ENCODE measurements at places on chromosomes 1 and 21.
A peak's percentile ranks its signal among the peaks of the same experiment; 100 is the strongest.

GRCh38 chr1:2300851-2301606 lies 72.9 kb downstream of the SKI start:
- H3K36me3 ChIP-seq = peaks cover 58% of the 10 kb centered on the region
- peak; percentile 88 for DNase-seq
- H3K4me3 ChIP-seq = peak overlapping the region; percentile 74
- H3K27me3 ChIP-seq = no peaks in the 10 kb centered on the region
- H3K27ac ChIP-seq = peak overlapping the region; percentile 98

GRCh38 chr1:199353906-199354305 lies 673.6 kb upstream of the NR5A2 start:
- no peak overlapping the region for H3K27ac ChIP-seq
- no peak overlapping the region for H3K4me3 ChIP-seq
- H3K36me3 ChIP-seq = no peaks in the 10 kb centered on the region
- peaks cover 28% of the 10 kb centered on the region for H3K27me3 ChIP-seq
- no peak for DNase-seq
- H3K4me1 ChIP-seq = no peaks in the 10 kb centered on the region

GRCh38 chr1:245550720-245551043 lies 395.9 kb downstream of the KIF26B start:
- peaks cover 20% of the 10 kb centered on the region for H3K27me3 ChIP-seq
- no peaks in the 10 kb centered on the region for H3K4me1 ChIP-seq
- H3K27ac ChIP-seq = no peak overlapping the region
- no peak for DNase-seq
- H3K36me3 ChIP-seq = no peaks in the 10 kb centered on the region

- no peaks in the 10 kb centered on the region for H3K36me3 ChIP-seq
- no peak overlapping the region for H3K4me3 ChIP-seq
- H3K4me1 ChIP-seq = no peaks in the 10 kb centered on the region
- H3K27me3 ChIP-seq = peaks cover 76% of the 10 kb centered on the region
- DNase-seq = no peak
- no peak overlapping the region for H3K27ac ChIP-seq
These were observed 251.2 kb downstream of the RRAGC start for GRCh38 chr1:38608202-38608864.

- H3K27ac ChIP-seq = no peak overlapping the region
- no peaks in the 10 kb centered on the region for H3K27me3 ChIP-seq
- no peak for DNase-seq
- H3K4me3 ChIP-seq = no peak overlapping the region
- no peaks in the 10 kb centered on the region for H3K4me1 ChIP-seq
- no peaks in the 10 kb centered on the region for H3K36me3 ChIP-seq
These were observed 513.8 kb downstream of the PTPRC start for GRCh38 chr1:199152676-199153075.

DNA sequence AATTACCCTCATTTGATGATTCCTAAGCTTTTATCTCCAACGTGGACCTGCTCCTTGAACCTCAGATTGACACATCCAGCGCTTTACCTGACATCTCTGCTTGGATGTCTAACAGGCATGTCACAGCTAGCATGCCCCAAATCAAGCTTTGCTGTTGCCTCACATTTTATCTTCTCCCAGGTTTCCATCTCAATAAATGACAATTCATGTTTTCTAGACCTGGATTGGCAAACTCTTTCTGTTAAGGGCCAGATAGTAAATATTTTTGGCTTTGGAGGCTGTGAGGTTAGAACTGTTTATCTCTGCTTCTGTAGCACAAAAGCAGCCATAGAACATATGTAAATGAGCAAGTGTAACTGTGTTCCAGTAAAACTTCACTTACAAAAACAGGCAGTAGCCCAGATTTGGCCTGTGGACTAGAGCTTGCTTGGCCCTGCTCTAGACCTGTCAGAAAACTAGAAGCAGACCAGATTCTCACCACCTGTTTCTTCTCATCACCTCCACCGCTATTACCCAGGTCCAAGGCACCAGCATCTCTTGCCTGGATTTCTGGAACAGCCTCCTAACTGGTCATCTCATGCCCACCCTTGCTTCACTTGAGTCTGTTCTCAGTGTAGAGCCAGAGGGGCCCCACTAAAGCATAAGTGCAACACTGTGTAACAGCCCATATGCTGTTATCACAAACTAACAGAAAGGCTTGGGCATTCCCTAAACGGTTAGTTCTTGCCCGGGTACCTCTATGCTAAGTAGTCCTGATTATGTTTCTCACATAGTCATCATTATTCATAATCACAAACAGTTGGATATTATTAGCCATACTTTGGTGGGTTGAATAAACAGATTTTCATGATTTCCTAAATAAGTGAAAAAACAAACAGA lies 42.3 kb downstream of the UBE4B start:
- H3K27me3 ChIP-seq = no peaks in the 10 kb centered on the region
- DNase-seq = no peak
- H3K36me3 ChIP-seq = peaks cover 11% of the 10 kb centered on the region
- H3K27ac ChIP-seq = peak overlapping the region; percentile 66
- no peak overlapping the region for H3K4me3 ChIP-seq
- H3K4me1 ChIP-seq = peaks cover 11% of the 10 kb centered on the region

DNA sequence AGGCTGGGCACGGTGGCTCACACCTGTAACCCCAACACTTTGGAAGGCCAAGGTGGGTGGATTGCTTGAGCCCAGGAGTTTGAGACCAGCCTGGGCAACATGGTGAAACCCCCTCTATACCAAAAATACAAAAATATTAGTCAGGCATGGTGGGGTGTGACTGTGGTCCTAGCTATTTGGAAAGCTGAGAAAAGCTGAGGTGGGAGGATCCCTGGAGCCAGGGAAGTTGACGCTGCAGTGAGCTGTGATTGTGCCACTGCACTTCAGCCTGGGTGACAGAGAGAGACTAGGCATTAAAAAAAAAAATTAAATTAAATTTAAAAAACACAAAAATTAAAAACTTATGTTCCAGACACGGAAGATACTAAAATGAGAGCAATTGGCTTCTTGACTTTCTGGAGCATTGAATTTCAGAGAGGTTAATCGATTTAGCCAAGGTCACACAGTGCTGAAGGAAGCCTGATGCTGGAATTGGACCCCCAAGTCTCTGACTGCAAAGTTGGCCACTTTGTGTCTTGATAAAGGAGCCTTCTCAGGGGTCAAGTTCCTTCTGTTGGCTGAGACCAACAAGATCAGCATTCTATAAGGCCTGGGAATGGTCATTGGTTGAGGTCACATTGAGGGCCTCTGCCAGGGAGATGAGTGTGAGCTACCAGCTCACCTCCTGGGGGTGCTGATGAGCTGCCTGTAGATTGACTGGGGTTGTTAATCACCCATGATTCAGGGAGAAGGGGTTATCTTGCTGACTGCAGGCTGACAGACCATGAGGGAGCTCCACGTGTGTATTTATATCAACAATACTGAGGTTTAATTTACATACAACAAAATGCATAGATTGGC lies 54.3 kb downstream of the RPS6KA1 start:
- no peak overlapping the region for H3K4me3 ChIP-seq
- DNase-seq = no peak
- no peaks in the 10 kb centered on the region for H3K36me3 ChIP-seq

All from central memory CD8-positive, alpha-beta T cell (primary cell).